ENCODE measurements at places on chromosomes 2 and 18. TPM values are rescaled to one million over a fixed set of nuclear protein-coding genes. Genes with fewer than 3 reads are reported as not detected.

GRCh38 chr2:10597956-10598355 is 91.8 kb downstream of the NOL10 start:
- no peak for DNase-seq

DNA sequence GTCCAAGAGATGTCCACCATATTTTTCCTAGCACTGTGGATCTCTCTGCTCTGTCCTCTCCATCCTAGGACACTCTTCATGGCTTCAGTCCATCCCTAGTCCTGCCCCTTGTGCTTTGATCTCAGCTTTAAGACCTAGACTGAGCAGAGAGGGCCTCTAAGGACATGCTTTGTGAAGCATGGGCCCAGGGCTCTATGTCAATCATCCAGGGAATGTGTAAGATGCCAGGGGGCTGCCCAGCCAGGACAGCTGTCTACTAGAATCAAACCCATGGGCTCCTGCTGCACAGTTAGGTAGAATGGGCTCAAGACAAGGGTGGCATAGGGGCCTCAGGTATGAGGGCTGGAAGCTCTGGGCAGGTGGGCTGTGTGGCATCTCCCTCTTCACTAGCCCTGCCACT is 24.9 kb downstream of the TET3 start:
- peak; percentile 37 for DNase-seq

DNA sequence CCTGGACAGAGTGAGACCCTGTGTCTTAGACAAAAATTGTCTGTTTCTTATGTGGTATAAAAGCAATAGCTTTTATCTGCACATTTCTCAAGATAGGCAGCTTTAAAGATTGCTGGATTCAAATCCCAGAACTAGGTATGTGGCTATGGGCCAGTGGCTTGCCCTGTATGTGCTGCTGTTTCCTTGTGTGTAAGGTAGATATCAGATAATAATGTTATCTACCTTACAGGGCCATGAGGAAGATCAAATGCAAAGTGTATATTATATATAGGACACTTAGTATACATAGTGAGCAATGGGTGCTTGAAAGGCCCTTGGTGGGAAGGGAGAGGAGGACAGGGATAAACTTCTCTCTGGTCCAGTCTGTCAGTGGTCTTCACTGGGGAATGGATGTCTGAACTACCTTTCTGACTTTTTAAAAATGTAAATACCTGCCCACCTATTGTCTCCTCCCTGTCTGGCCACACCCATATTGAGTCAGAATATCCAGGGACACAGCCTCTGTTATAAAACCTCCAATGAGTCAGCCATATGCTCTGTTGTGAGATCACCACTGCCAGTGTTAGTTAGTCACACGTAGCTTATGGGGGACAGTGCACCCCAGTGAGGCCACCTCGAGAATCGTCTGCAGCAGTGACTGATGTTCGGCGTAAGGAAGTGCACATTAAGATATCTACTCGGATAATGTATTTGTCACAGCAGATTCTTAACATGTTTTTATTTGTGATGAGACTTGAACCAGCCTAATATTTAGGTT is 383.4 kb downstream of the PTPRM start:
- no peak for DNase-seq

Gene ARHGAP28
- polyA plus RNA-seq, result 1.9 TPM

- no peak for DNase-seq
Observed at GRCh38 chr2:218727502-218728165, 17.0 kb downstream of the TTLL4 start.

GRCh38 chr2:182792441-182792840 is 74.0 kb downstream of the FRZB start:
- no peak for DNase-seq

DNA sequence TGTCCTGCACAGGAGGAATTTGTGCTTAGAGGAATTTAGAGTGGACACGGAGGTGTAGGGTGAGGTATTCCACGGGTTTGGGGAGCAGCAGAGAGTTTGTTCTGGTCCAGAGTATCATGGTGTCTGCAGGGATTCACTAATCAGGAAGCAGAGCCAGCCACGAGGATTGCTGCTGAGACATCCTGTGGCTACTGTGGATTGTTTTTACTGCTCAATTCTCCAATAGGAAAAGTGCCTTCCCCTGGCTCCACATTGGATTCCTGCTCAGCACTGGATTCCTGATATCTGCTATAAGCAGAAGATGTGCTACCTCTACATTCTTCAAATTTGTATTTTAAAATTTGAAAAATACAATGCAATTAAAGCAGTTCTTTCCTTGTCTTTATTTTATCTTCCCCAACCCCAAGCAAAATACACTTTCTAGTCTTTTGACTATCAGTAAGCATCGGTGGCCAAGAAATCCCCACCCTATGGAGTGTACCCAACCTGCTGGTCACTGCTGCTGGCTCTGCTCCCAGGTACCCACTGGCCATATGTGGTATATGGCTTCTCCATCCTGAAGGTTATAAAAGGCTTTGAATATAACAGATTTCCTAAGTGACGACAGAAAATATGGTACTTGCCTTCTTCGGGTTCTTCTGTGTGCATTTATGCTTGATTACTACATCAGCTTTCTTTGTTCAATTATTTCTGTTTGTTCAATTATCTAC is 1403.0 kb upstream of the NXPH2 start:
- no peak for DNase-seq

DNA sequence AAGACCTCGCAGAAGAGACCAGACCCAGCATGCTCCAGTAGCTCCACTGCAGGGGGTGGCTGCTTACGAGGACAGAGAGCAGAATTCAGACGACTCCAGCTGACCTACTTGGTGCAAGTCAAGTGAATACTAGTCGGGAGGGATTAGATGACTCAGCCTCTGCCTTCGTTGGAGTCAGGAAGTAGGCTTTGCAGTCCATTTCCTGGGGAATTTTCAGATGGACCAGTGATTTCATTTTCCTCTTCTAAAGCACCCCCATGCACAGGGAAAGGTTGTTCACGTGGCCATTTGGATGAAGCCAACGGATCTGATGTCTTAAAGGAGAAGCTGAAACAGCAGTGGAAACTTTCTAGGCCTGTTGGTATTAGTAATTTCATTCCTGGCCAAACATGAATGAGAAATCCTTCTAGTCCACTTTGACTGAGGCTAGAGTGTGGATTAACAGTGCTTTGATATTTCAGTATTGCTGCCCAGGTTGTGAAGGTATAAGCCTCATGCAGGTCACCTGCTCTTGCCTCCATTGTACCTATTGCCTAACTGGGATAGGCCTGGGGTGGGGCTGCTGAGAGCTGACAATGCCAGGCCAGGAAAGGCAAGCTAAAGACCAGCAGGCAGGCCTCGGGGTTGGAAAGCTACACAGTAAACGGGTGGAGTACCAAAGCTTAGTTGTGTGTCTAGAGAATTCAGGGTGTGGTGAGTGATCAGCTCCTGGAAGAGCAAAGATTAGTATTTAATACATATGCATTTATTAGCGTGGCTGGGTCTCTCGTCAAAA is 117.6 kb upstream of the FOSL2 start:
- no peak for DNase-seq

DNA sequence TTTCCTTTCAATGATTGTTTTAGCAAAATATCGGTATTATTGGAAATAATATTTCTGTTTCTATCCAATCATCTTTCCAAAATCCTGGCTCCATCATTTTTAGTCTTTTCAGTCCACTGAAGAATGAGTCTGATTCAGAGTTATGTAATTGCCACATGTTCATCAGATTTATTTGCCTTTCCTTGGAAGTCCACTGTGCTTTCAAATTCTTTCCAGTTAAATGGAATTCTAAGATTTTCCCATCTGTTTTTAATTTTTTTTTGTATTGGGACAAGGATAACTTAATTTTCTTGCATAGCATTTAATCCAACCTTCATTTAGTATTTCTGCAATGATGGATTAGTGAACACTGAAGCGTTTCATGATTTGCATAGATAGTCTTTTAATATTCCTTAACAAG is 521.5 kb upstream of the NRXN1 start:
- DNase-seq, result no peak

Data from spleen (tissue), 13 donors.